ENCODE measurements at places on chromosomes 5 and 9. TPM values are rescaled to one million over a fixed set of nuclear protein-coding genes. Genes with fewer than 3 reads are reported as not detected.

GRCh38 chr5:59666440-59667068 lies 227.0 kb downstream of the PDE4D start:
- DNase-seq: no peak

Gene AGXT2
- not detected for total RNA-seq

Gene SPATA31D4
- total RNA-seq: not detected

GRCh38 chr5:333945-334344 lies 12.4 kb downstream of the AHRR start:
- DNase-seq: no peak

DNA sequence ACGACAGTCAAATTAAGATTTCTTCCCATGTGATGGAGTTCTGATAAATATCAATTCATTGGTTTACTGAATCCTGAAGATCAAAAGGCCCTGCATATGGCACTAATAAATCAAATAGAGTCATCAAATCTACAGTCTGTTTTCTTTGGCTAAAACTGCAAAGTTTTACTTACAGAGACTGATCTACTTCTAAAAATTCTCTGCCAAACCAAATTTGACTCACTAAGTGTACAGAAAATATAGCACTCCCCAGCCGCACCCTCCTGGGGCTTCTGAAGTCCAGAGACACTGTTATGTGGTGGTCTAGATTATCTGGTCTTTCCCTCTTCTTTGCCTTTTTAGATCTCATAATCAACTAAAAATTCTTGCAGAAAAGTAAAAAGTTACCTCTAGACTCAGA lies 237.7 kb downstream of the MLLT3 start:
- DNase-seq: no peak

DNA sequence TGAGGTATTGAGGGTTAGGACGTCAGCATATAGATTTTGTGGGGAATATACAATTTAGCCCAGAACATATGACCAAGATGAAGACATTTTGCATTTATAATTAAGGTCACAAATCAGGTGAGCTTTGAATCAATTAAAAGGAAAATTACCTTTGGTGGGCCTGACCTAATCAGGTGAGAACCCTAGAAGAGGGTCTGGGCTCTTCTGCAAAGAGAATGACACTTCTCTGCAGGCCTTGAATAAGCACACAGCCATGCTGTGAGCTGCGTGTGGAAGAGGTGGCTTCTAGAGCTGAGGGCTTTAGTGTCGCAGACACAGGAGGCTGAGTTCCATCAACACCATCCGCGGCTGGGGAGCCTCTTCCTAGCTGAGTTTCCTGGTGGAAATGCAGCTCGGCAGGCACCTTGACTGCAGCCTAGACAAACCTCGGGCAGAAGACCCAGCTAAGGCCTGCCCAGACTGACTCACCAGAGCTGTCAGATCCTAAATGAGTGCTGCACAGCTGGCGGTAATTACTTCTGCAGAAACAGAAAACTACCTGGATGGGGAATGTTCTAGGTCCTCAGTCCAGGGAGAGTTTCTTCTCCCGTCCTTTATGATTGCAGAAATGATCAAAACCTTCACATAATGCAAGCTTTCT lies 287.5 kb upstream of the IRX1 start:
- no peak for DNase-seq

Gene NAIP
- 0.71 TPM for total RNA-seq

Gene PCDHGA8
- total RNA-seq: not detected

- peak; percentile 44 for DNase-seq
Measured at GRCh38 chr9:136728548-136729123, 14.1 kb downstream of the LCN10 start.

DNA sequence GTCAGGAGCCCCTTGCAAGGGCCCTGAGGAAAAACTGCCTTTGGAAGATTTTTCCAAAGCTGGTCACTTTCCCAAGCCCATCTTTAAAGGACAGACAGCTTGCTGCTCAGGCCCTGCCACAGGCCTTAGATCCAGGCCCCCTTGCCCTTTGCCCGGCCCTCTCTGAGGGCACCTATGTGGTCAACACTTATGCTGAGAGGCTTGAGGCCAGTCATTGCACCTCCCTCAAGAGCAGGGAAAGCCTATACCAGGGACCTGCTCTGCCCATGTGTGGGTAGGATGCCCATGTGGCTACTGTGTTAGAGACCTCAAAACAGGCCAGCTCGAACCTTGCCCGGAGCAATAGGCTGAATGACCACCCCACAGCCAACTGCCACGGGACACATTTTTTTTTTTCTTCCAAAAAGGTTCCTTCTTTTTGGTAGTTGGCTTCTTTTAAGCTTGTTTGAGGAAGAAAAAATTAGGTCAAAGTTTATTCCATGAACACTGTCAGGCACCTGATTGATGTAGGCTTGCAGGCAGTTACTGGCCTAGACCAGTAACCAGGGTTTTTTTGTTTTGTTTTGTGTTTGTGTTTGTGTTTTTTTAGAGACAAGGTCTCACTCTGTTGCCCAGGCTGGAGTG lies 3.8 kb downstream of the TCF7 start:
- no peak for DNase-seq

Gene PKD2L2
- not detected for total RNA-seq
